ENCODE measurements at places on chromosomes 11 and 22.

GRCh38 chr11:120817158-120817557, 206.7 kb upstream of the TBCEL start:
- no peak for DNase-seq

GRCh38 chr22:47219789-47220188, 457.3 kb downstream of the TBC1D22A start:
- DNase-seq: no peak

DNA sequence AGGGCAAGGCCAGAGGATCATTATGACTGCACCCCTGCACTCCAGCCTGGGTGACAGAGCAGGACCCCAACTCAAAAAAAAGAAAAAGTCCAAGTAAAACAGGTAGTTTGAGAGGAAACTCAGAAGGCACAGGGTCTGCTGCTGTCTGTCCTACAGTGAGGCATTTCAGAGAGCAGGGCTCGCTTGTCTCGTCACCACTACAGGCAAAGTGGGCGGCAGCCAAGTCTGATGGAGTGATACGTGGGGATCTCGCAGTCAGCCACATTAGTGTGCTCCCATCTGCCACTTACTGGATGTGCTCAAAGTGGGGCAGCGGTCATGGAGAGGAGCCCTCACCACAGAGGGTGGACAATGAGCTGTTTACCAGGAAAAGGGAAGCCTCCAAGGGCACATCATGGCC, 42.1 kb downstream of the PI4KA start:
- DNase-seq: no peak

DNA sequence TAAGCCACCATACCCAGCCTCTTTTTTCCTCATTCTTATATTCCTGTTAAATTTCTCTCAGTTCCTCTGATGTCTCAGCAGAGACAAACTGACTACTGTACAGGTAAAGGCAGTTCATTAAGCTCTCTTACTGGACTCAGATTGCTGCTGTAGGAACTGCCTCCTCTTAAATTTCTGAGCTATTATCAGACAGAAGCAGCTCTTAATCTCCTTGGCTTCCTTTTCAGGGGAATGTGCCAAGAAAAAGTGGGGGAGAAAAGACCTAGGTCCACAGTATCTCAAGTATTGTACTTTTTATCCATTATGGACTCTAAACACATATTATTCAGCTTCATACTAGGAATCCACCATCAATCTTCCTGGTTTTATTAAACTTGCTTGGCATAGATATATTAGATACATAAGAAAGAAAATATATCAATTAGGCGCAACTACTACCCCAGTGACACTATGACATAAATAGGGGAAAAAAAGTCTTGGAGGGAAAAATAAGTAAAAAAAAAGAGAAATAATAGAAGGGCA, 26.1 kb downstream of the MRTFA start:
- DNase-seq: no peak

GRCh38 chr11:63506876-63507275, 992 bp downstream of the LGALS12 start:
- no peak for DNase-seq

DNA sequence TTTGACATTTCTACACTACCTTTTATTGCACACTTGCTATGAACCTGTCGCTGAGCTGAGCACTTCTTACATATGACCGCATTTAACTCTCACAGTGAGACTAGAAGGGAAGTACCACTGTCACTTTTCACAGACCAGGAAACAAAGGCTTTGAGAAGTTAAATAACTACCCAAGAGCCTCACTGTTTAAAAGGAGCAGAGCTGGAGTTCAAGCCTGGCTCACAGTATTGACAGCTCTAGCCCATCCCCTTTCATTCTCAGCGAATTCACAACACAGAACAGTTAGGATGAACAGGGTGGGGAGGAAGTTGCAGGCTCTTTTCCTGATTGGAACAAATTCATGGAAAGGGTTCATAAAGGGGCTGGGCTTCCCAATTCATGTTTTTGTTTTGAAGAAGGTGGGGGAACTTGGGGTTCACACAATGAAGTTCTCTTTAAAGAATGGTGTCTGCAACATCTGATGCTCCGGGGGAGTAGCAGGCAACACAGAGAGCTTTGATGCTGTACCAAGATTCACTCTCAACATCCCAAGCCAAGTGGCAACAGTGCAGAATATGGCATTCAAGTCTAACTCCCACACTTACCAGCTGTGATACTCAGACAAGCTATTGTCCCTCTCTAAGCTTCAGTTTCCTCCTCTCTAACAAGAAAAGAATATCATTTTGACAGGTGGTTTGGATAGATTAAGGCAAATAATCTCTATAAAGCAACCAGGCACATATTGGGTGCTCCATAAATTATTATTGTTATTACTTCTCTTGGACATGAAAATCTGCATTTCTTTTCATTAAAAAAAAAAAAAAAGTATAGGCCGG, 17.2 kb downstream of the SCGB1A1 start:
- no peak for DNase-seq

DNA sequence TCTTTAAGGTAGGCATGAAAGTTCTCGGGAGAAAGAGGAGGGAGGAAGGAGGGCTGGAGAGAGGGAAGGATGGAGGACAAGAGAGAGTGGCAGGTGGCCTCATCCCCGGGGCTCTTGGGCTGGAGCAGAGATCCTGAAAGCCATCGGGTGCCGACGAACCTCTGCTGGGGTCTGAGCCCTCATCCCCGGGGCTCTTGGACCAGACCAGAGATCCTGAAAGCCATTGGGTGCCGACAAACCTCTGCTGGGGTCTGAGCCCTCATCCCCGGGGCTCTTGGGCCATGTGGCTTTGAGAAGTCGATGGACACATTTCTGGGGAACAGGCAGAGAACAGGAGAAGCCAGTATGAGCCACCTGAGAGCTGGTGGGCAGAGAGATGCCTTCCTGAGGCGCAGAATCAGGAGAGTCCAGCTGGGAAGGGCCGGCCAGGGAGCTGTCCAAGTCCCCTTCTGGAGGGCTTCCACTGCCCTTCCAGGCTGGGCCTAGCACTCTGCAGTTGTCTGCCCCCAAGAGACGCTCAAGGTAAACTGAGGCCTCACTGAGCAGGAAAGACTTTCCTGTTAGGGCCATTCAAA, 1398.1 kb downstream of the BRD1 start:
- no peak for DNase-seq

GRCh38 chr11:61059260-61059752, 43.0 kb upstream of the CD5 start:
- DNase-seq: no peak

- DNase-seq: no peak
Measured at GRCh38 chr11:121515335-121515671, 62.5 kb upstream of the SORL1-AS1 start.

All from memory B cell (primary cell).